IPS DF 6.9 (cell line): ENCODE measurements at places on chromosomes 3 and 15.

DNA sequence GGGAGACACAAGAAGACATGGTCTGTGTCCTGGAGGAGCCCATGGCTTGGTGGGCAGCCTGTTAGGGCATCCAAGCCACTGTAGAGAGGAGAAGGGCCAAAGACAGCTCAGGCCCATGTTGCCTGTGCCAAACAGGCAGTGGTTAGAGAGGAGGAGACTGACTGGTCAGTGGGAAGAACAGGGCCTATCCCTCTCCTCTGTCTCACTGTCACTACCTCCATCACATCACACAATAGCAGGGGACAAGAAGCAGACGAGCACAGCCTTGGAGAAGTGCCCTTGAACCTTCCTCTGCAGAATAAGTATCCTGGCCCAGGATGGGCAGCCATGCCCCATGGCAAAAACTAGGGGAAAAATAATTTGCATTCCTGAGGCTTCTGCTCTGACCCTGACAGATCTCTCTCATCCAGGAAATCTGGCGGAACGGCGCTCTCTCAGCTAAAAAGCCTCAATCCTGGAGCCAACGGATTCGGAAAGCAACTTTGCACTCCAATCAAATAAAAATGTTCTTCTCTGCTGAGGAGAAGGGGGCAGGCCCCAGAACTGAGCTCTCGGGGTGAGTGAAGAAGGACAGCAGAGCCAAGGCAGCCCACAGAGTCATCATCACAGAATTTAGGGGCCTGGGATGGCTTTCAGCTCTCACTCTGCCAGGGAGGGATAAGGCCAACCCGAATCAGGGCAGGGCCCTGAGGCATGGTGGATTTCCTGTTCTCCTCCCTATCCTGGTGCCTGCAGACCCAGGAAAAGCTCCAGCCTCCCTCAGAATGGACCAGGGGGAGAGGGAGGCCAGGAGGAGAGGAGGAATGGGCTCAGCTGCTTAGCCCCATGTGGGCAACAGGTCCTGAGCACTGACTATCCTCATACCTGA, 1.6 kb downstream of the SHF start:
- DNase-seq, result no peak

DNA sequence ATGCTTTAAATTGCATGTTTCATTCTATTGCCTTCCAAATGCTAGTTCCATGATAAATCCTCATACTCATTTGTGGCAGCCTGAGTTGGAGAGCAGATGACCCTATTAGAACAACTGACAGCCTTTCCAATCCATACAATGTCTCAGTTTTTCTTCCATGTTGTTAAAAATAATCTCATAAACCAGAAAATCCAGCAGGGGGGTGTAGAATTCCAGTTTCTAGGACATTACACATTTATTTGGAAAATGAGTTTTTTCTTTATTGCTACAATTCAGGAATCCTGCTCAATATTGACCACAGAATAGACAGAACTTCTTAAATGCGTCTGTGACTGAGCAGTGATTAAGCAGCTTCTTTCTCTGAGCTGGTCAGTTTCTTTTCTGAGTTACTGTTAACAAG, 174.2 kb upstream of the ATP10A start:
- no peak for DNase-seq

DNA sequence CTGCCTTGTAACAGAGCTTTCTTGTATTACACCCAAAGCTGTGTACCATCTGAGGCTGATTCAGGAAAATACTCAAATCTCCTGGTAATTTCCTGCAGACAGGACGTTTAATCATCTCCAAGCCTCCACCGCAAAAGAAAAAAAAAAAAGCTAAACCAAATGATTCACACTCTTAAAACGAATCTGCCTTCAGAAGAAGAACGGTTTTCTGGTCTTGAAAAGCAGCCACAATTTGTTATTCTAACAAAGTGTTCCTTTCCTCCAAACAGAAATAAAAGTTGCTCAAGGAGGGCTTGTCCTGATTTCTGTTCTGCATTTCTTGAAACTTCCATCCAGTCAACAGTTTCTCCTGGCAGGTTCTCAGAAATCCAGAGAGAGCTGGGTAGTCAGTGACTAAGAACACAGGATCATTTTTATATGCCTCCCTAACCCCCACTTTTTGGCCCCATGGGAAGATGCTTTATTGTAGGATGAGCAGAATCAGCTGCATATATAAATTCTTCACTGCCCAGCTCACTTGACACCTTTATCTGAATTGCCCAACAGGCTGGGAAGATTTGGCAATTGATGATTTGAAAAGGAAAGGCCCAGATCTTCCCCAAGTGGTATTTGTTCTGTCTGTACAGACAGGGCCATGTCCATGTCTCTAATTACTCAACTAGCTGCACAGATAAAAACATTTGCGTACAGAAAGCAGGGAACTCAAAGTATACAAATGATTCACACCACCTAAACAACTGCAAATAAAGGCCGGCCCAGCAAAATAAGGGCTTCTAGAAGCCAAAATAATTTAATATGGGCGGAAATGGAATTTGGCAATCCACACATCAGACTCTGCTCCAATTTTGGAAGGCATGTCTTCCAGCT, 41.0 kb upstream of the PRICKLE2 start:
- DNase-seq, result no peak

DNA sequence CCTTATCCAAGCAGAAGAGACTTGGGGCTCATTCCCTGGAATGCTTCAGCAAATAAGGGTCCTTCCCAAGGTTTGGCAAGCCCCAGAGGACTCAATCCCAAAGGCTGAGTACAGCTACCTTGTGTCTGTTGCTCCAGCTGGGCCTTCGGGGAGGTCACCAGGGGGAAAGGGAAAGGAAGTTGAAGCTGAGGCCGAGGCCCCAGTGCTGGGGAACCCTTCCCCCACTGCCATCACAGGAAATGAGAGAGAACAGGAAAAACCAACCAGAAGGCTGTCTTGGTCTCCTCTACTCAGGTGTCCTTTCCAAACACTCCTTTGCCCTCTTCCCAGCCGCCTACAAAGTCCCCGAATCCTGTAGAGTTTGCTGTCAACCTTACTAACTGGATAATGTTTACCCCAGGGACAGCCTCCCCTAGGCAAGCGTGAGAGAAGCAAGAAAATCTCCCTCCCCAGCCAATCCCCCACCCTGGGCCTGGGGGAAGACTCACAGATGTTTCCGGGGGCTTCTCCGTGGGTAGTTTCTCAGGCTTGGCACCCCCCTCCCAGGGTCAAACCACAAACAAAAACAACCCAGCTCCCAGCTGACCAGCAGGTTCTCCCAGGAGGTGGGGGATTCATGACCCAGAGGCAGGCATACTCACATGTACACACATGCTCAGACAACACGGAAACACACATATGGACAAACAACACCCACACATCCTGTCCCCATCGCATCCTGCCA, 5.5 kb downstream of the CSRNP1 start:
- no peak for DNase-seq

GRCh38 chr3:93969443-93969842, 4.3 kb downstream of the PROS1 start:
- no peak for DNase-seq

GRCh38 chr15:33124811-33125210, 69.7 kb downstream of the FMN1 start:
- no peak for DNase-seq

- no peak for DNase-seq
Measured at GRCh38 chr3:134449277-134449676, 36.5 kb downstream of the ANAPC13 start.

GRCh38 chr15:79430901-79431635, 1.1 kb upstream of the MINAR1 start:
- DNase-seq, result no peak

- no peak for DNase-seq
Measured at GRCh38 chr3:172616031-172616461, 92.8 kb upstream of the TNFSF10 start.

- DNase-seq, result no peak
Measured at GRCh38 chr3:170985304-170985703, 41.2 kb downstream of the SLC2A2 start.

- DNase-seq, result no peak
Measured at GRCh38 chr3:83438188-83438587, 1520.6 kb upstream of the CADM2 start.

GRCh38 chr15:42721016-42721415, 15.9 kb downstream of the CDAN1 start:
- no peak for DNase-seq

GRCh38 chr15:40146037-40146436, 14.8 kb upstream of the BUB1B start:
- no peak for DNase-seq
